Neural crest cell (in vitro differentiated cells): ENCODE measurements at places on chromosomes 2 and 18. TPM values are rescaled to one million over a fixed set of nuclear protein-coding genes. Genes with fewer than 3 reads are reported as not detected.
A peak's percentile ranks its signal among the peaks of the same experiment; 100 is the strongest.

DNA sequence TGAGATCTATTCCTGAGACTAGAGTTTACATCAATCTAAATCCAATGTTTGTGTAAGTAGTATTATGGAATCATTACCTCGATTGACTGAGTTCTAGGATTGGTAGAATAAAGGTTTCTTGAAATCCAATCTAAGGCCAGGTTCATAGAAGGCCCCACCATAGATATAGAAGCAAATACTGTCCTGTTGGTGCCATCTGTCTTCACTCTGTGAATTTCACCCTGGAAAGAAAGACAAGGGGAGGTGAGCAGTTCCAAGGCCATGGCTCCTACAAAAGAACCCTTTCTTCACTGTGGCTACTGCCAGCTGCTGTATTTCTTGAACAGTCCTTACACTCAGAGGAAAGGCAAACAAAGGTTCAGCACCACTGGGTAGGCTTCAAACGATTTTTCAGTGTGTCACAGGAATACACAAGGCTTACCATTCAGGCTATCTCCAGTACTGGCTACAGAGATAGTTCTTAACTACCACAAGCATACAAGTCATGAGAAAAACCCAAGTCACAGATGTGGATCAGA is 137.0 kb downstream of the LRP2 start:
- H3K4me3 ChIP-seq: no peak overlapping the region
- H3K27me3 ChIP-seq: no peaks in the 10 kb centered on the region
- peaks cover 3% of the 10 kb centered on the region for H3K4me1 ChIP-seq
- peaks cover 13% of the 10 kb centered on the region for H3K36me3 ChIP-seq
- H3K27ac ChIP-seq: no peak overlapping the region

DNA sequence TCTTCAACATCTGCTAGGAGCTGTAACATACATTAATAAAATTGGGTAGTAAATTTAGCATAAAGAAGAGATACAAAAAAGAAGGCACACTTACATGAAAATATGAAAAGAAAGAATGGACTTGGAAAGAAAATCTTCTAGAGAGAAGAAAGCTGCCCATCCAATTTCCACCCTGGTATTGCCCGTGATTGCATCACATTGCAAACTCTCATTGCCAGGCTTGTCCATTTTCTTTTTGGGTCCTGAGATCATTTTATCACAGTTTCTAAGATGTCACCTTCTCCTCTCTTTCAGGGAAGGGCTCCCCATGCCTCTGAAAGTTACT is 321.5 kb downstream of the RND3 start:
- DNase-seq: no peak

- DNase-seq: no peak
- H3K27ac ChIP-seq: peak overlapping the region; percentile 84
- no peaks in the 10 kb centered on the region for H3K36me3 ChIP-seq
- no peak overlapping the region for H3K4me3 ChIP-seq
- no peaks in the 10 kb centered on the region for H3K27me3 ChIP-seq
Measured at GRCh38 chr2:184945326-184945725, 347.0 kb downstream of the ZNF804A start.

GRCh38 chr2:239322416-239323086 is 78.3 kb downstream of the HDAC4 start:
- H3K36me3 ChIP-seq: peaks cover 21% of the 10 kb centered on the region
- H3K4me3 ChIP-seq: no peak overlapping the region
- H3K27ac ChIP-seq: no peak overlapping the region
- peaks cover 70% of the 10 kb centered on the region for H3K4me1 ChIP-seq
- no peak for DNase-seq

- H3K4me3 ChIP-seq: no peak overlapping the region
- no peaks in the 10 kb centered on the region for H3K27me3 ChIP-seq
- H3K4me1 ChIP-seq: no peaks in the 10 kb centered on the region
- DNase-seq: no peak
- no peak overlapping the region for H3K27ac ChIP-seq
Measured at GRCh38 chr2:158114516-158114915, 12.8 kb downstream of the UPP2 start.

DNA sequence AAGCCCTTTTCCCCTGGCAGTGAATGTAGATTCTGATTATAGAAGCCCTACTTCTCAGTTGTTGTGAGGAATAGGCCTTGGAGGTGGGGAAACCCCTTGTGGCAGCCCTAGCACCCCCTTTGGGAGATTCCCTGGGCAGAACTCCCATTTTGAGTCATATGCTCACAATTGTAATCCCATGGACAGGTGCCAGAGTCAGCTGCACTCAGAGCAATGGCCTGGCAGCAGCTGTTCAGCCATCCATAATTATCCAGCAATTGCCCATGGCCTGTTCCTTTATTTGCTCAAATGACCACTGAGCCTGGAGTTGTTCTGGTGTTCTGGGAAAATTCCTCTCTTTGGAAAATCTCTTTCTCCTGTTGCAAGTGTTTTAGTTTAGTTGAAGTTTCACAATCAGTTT is 71.7 kb downstream of the PTRHD1 start:
- H3K27ac ChIP-seq: peak overlapping the region; percentile 13
- H3K27me3 ChIP-seq: no peaks in the 10 kb centered on the region
- peaks cover 10% of the 10 kb centered on the region for H3K36me3 ChIP-seq
- no peaks in the 10 kb centered on the region for H3K4me1 ChIP-seq
- no peak for DNase-seq

DNA sequence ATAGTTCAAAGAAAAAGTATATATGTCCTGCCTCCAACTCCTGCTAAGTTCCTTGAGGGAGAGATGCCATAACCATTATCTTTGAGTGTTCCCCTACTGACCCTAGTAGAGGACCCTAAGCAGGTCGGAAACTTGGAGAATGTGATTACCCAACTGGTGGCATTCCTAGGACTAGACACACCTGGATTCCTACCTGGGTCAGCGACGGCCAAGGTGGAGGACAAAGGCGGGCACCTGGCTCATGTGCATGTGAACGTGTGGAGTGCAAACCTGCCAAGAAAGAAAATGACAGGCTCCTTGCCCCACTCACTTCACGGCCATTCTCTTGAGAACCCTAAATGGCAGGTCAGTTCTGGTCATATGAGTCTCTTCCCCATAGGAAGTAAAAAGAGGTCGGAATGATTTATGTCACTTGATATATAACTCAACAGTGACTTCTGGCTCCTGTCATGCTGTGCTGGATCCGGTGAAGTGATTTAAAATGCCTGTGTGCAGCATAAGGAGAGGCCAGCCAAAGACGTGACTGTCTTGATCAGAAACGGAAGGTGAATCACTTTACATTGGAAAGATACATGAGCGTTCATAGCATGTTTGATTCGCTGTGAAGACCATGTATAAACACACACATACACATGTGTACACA is 371.6 kb downstream of the EIPR1 start:
- no peak overlapping the region for H3K27ac ChIP-seq
- H3K4me3 ChIP-seq: no peak overlapping the region
- DNase-seq: no peak
- H3K36me3 ChIP-seq: no peaks in the 10 kb centered on the region
- peaks cover 12% of the 10 kb centered on the region for H3K27me3 ChIP-seq

DNA sequence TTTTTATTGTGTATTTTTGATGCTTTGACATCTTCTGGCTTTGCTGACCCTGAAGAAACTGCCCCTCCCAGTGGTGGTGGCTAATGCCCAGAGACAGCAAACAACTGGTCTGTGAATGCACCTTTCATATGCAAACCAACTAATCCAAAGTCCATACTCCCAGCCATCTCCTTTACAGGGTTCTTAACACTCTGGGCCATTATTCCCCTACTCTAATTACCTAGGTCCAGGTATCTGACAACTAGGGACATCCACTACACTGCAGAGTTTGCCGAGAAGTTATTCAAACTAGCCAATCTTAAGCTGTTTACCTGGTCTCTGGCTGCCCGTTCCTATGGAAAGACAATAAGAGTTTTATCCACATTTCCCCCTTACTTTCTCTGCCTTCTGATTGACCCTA is 73.6 kb downstream of the FSHR start:
- no peaks in the 10 kb centered on the region for H3K27me3 ChIP-seq
- no peak overlapping the region for H3K4me3 ChIP-seq
- H3K4me1 ChIP-seq: peaks cover 4% of the 10 kb centered on the region
- no peak overlapping the region for H3K27ac ChIP-seq
- no peak for DNase-seq

DNA sequence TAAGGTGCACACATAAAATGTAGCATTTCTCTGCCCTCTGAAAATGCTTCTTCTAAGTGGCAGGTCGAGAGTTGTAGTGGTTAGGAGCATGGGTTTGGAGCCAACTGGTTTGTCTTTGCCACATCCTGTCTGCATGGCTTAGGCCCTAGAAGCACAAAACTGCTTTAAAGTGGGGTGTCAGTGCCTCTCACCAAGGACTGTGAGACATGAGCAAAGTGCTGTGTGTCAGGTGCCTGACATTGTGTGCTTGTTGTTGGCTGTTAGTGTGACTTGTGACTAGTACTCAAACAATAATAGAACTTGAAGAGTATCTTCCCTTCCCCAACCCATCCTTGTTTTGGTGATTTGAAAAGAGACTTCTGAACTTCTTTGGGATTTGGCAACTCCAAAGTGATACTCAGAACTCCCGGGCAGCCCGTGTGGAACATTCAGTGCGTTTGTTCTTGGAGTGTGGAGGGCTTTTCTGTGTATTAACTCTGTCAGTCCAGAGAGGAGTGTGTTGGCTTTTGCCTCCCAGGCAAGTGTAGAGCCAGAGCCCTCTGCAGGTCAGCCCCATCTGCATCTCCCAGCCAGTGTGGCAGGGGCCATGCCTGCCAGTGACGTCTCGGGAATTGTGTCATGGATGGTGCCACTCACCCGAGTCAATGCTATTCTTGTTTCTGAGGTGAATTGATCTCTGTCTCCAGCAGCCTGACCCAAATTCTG is 5.0 kb downstream of the MGAT5 start:
- H3K36me3 ChIP-seq: no peaks in the 10 kb centered on the region
- H3K27ac ChIP-seq: no peak overlapping the region
- no peak for DNase-seq
- no peaks in the 10 kb centered on the region for H3K27me3 ChIP-seq
- H3K4me3 ChIP-seq: no peak overlapping the region
- peaks cover 23% of the 10 kb centered on the region for H3K4me1 ChIP-seq

GRCh38 chr2:58517881-58518280 is 276.8 kb upstream of the FANCL start:
- no peak overlapping the region for H3K27ac ChIP-seq
- no peak overlapping the region for H3K4me3 ChIP-seq
- H3K4me1 ChIP-seq: peaks cover 18% of the 10 kb centered on the region
- no peak for DNase-seq

DNA sequence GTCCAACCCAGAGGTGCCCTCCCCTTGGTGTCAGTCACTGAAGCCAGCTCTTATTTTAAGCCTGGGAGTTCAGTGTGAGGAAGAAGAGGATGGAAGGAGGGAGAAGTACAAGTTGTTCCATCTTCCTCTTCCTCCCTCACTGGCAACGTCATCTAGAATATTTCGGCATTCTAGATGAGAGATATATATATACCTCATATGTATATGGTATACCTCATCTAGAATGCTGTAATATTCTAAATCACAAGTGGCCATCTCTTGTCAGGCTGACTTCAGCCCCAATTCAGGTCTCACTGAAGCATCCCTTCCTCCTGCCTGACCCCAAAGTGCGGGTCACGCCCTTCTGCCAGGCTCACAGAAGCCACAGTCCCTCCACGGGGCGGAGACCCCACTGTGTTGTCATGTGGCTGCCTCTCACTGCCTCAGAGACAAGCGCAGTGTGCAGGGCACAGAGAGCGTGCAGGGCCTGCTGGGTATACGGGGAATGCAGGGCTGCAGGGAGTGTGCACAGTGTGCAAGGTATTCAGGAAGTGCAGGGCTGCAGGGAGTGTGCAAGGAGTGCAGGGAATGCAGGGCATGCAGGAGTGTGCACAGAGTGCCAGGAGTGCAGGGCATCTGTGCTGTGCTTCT is 32.8 kb upstream of the B3GNT7 start:
- H3K27ac ChIP-seq: peak overlapping the region; percentile 57
- H3K4me3 ChIP-seq: no peak overlapping the region
- no peaks in the 10 kb centered on the region for H3K27me3 ChIP-seq
- H3K4me1 ChIP-seq: peaks cover 29% of the 10 kb centered on the region
- no peak for DNase-seq
- H3K36me3 ChIP-seq: peaks cover 2% of the 10 kb centered on the region

DNA sequence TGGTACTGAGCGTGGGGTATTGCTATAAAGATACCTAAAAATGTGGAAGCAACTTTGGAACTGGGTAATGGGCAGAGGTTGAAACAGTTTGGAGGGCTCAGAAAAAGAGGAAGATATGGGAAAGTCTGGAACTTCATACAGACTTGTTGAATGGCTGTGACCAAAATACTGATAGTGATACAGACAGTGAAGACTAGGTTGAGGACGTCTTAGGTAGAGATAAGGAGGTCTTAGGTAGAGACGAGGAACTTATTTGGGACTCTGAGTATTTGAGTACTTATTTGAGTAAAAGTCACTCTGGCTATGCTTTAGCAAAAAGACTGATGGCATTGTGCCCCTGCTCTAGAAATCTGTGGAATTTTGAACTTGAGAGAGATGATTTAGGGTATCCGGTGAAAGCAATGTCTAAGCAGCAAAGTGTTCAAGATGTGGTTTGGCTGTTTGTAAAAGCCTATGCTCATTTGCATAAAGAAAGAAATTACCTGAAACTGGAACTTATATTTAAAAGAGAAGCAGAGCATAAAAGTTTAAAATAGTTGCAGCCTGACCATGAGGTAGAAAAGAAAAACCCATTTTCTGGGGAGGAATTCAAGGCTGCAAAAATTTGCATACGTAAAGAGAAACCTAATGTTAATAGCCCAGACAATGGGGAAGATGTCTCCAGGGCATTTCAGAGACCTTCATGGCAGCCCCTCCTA is 219.6 kb downstream of the PDE1A start:
- H3K27ac ChIP-seq: no peak overlapping the region
- no peak for DNase-seq
- H3K27me3 ChIP-seq: no peaks in the 10 kb centered on the region
- H3K4me3 ChIP-seq: no peak overlapping the region

- no peak overlapping the region for H3K27ac ChIP-seq
- DNase-seq: no peak
- no peak overlapping the region for H3K4me3 ChIP-seq
Measured at GRCh38 chr2:127163921-127164320, 56.2 kb downstream of the CYP27C1 start.

DNA sequence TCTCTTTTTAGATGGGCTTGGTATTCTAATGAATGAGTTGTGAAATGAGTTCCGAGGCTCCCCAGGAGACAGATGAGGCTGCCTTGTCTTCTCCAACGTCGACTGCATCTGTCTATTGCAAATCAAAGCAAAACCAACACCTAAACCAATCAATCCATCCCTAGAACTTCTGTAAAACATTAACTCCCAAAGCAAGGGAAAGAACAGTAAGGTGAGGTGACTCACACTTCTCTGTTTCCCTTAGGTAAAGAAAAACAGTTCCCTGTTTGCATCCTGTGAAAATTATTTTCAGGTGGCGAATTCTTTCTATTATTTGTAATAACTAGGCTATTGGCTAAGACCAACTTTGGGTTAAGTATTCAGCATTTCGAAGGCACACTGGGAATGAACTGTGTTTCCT is 249.4 kb downstream of the EPHA4 start:
- no peak overlapping the region for H3K27ac ChIP-seq
- peaks cover 6% of the 10 kb centered on the region for H3K4me1 ChIP-seq
- H3K4me3 ChIP-seq: no peak overlapping the region
- no peaks in the 10 kb centered on the region for H3K27me3 ChIP-seq

Gene B3GNT7
- 0.61 and 0.79 TPM in 2 replicates for total RNA-seq

Gene NEU2
- not detected in 2 replicates for total RNA-seq

Gene SAG
- total RNA-seq: not detected in 2 replicates

Gene BUB1
- total RNA-seq: 80.4 and 83.8 TPM in 2 replicates

Gene RPS27A
- 901 and 948 TPM in 2 replicates for total RNA-seq

Gene DPP4
- total RNA-seq: 0.82 and 1.6 TPM in 2 replicates

Gene PLGLB2
- total RNA-seq: 2.2 and 2.9 TPM in 2 replicates
